ENCODE measurements at places on chromosomes 1 and 21.
A peak's percentile ranks its signal among the peaks of the same experiment; 100 is the strongest.

DNA sequence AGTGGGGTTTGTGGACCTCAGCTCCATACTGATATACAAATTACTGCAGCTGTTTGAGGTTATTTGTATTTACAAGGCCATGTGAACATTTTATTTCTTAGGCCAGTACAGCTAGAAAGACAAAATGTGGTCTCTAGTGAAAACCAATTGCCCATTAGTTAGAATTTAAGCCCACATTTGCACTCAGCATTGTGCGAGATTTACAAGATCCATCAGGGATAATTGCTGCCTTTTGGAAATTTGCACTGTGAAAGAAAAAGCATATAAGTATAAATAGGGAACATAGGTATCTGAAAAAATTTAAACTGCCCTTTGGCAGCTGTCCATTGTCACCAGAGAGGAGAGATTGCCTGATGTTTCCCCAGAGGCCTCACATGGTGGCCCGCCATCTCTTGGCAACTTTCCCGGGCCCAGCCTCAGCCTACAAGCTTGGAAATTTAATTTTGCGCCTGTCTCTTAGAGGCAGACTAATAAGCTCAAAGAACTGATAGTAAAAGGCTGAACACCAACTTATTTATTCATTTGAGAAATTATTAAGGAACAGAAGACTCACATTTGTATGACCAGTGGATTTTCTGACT is 120.7 kb downstream of the MAP3K21 start:
- DNase-seq, result no peak

DNA sequence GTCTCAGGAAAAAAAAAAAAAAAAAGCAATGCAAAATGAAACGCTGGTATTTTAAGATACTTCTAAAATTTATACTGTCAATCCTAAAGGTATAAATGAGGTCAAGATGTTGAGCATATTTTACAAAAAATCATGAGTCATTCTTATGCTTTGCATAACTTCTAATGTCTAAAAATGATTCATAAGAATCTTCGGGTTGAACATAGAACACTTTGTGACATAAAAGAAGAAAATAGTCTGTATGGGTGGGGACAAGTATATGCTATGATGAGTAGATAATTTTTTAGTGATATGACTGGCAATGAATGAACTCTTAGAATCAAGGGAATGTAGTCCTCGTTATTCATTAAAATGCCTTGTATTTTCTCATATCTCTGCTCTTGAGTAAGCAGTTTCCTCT is 416.9 kb upstream of the USP24 start:
- DNase-seq, result no peak

DNA sequence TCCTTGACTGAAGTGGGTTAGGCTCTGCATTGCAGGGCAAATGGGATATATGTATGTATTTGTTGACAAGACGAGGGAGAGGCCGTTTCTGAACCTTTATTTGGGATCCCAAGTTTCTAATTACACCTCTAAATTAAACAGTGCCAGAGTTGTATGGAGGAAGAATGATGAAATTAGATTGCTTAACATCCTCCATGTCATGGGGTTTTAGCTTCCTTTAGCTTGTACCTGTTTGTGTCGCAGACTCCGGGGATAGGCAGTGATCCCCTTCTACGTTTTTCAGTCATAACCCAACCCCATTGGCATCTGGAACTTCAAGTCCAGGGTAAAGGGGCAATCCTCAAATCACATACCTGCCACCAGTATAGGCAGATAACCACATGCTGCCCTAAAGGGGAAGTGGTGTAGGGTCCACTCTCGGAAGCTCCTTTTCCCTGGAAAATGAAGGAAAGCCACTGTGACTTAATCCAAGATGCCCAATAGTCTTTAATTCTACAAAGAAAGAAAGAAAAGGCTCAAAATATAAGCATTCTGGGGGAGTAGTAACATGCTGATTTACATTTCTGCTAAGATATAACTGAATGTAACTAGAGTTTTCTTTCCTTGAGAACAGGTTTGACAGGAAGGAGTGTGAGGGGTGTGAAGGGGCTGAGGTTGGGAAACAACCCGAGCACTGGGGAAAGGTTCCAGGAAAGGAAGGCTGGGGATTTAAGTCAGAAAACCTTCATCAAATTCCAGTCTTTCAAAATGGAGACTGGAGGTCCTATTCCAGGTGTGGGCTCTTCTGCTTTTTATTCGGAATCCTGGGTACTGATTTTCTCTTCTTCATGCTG is 77.6 kb downstream of the RGL1 start:
- no peak for DNase-seq

- DNase-seq, result no peak
These were observed 3.6 kb upstream of the PRDM16 start for GRCh38 chr1:3065396-3065795.

- DNase-seq, result no peak
These were observed 62.3 kb downstream of the EIF4G3 start for GRCh38 chr1:21114431-21114830.

- no peak for DNase-seq
These were observed 812 bp downstream of the NBPF1 start for GRCh38 chr1:16612332-16613172.

DNA sequence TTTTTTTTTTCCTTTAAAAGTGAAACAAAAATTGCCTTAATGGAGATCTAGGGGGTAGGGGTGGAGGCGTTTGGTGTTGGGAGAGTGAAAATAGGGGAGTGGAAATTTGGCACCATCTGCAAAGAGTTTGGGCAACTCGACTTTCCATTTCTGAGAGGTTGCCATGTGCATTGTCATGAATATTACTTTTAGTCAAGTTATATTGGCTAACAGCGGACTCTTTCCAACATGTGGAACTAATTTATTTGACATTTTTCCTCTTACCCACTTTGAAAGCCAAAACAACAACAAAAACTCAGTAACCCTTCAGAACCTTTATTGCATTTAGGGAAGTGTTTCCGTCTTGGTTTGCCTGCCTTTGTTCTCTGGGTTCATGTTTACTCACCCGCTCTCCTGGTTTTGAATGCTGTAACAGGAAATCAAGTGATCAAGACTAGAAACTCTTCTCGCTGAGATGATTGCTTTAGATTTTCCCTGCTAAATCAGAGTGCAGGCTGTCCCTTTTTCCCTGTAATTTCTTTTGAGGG is 70.4 kb downstream of the CACHD1 start:
- DNase-seq, result peak; percentile 70
